Suppressor macrophage treated with lipopolysaccharide for 1 hour (primary cell): ENCODE measurements at places on chromosomes 1 and 21.

- peak; percentile 60 for DNase-seq
Measured at GRCh38 chr1:3695326-3696217, 43.3 kb downstream of the TP73 start.

GRCh38 chr1:232319518-232320210 lies 310.3 kb downstream of the SIPA1L2 start:
- no peak for DNase-seq

DNA sequence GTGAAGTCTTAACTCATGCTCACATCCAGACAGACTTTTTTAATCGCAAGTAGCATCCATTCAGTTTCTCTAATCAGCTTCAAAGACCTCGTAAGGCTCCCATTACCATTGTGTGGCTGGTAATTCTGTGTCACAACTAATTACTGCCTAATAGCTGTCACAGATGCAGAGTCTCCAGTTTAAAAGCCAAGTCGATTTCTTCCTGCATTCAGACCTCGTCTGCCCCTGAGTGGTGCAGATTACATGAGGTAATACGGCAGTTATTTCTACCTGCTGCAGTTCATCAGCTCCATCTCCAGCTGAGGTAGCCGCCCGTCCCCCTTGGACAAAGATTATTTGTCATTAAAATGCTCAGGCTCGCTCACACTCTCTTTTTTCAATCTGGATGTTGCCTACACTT lies 34.4 kb upstream of the OLIG2 start:
- no peak for DNase-seq

- DNase-seq: peak; percentile 53
Measured at GRCh38 chr1:17984583-17984982, 123.0 kb upstream of the IGSF21 start.

- DNase-seq: no peak
Measured at GRCh38 chr1:158999316-159000069, 10.2 kb upstream of the IFI16 start.

DNA sequence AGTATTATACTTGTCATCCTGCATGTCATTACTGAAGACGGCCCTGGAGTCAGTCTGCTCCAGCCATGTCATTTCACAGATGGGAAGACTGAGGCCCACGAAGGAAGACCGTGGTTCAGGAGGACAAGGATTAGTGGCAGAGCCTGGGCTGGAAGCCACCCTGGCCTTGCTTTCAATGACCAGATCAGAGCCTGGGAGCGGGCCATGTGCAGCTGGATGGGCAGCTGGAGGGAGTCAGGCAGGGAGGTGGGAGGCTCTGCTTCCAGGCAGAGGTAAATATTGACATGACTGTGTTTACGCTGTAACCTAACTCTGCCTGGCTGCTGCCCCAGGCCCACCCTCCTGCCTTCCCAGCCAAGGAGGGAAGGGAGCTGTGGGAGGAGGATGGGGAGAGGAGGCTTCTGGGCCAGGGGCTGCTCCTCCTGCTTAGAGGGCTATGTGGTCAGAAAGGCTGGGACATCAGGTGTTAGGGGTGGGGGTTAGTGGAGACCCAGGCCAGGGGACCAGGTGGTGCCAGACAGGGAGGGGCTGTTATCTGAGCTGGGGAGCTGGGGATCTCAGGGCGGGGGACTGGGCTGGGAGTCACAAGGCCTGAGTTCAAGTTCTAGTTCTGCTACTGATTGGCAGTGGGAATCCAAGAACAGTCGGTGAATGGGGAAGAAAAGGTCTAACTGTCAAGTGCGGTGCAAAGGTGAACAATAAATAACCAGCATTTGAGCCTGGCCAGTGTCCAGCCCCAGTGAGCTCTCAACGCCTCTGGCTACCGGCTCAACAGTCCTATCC lies 48.5 kb upstream of the ECE1 start:
- DNase-seq: no peak

- DNase-seq: no peak
Measured at GRCh38 chr1:52579415-52579814, 22.8 kb upstream of the GPX7 start.

DNA sequence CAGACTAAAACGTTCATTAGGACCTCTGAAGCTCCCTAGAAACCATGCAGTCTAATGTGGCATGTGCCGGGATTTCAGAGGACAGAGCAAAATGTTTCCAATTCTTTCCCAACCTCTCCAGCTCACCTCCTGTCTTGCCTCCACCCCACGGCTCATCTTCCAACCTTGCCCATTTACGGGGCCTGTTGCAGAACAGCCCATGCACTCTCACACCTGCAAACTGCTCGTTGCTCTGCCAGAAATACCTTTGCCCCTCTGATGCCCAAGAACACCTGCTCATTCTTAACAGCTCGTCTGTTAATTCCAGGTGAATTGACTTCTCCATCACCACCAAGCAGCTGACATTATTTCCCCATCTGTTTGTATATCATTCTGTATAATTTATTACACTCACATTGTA lies 53.9 kb upstream of the LBR start:
- no peak for DNase-seq

- peak; percentile 29 for DNase-seq
Measured at GRCh38 chr1:40980068-40980452, 564 bp downstream of the CTPS1 start.

DNA sequence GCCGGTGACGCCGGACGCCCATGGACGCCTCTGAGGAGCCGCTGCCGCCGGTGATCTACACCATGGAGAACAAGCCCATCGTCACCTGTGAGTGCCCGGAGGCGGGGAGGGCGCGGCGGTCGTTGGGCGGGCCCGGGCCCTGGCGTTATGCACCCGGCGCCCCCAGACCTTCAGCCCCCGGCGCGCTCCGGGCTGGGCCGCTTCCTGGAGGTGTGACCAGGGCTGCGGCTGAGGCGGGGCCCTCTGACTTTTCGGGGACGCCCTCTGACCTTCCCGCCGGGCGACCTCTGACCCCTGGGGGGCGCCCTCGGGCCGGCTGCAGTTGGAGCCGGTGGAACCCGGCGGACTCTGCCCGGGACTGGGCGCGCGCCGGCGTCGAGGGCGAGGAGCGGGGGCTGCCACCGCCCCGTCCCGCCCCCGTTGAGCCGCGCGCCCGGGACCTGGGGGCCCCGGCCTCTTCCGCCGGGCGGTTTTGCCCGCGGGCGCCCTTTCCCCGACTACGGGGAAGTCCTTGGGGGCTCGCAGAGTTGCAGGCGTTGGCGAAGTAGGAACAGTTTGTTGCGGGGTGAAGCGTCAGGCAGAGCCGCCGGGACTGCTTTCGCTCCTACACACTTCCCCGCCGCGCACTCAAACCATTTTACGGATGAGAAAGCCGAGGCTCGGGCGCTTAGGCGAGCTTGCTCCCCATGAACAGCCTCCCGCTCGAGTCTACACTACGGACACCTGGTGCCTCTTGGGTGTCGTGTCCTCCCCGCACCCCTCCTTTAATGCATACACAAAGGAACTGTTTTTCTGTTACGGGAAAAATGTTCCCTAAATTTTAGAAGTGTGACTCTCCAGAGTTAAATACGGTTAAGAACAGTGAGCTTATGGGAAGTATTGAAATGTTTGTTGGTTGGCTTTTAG lies 618 bp downstream of the TRAPPC10 start:
- DNase-seq: peak; percentile 92

GRCh38 chr21:37206496-37206895 lies 60.6 kb downstream of the VPS26C start:
- DNase-seq: peak; percentile 67

DNA sequence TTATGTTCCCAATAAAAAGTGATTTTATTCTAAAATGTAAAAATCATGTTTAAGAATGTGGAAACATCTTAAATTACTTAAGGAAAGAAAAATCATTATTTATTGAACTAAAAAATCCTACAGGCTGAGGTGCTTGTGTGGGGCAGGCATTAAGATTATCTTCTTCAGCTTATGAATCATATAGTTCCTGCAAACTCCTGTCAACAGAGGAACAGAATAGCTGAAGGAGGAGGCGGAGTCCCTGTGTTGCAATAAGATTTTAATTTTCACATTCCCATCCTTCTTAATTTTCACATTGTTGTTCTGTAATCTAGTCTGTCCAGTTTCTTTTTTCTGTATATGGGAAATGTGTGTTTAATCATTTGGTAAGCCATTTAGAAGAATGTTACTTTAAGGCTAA lies 20.6 kb upstream of the OLFML3 start:
- no peak for DNase-seq

DNA sequence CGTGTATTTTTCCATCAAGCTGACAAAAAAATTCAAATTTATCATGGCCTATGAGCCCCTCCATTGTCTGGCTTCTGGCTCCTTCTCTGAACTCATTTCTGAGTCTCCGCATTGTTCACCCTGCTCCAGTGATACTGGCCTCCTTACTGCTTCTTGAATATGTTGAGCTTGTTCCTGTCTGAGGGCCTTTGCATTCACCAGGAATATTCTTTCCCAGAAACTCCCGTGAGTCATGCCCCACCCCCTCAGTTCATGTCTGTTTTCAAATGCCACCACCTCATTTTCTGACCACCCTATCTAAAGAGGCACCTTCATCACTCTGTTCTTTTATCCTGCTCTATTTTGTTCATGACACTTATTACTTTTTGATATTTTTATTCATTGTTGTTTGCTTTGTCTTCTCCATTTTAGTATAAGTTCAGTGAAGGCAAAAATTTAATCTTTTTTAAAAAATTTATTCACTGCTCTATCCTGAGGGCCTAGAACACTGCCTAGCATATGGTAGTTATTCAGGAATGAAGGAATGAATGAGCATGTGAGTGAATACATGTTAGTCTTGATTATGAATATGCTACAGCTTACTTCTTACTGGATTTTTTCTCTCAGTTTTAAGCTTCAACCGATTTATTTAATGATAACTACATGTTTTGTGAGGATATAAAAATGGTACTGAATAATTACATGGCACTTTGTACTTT lies 140.4 kb upstream of the C1orf105 start:
- peak; percentile 17 for DNase-seq

DNA sequence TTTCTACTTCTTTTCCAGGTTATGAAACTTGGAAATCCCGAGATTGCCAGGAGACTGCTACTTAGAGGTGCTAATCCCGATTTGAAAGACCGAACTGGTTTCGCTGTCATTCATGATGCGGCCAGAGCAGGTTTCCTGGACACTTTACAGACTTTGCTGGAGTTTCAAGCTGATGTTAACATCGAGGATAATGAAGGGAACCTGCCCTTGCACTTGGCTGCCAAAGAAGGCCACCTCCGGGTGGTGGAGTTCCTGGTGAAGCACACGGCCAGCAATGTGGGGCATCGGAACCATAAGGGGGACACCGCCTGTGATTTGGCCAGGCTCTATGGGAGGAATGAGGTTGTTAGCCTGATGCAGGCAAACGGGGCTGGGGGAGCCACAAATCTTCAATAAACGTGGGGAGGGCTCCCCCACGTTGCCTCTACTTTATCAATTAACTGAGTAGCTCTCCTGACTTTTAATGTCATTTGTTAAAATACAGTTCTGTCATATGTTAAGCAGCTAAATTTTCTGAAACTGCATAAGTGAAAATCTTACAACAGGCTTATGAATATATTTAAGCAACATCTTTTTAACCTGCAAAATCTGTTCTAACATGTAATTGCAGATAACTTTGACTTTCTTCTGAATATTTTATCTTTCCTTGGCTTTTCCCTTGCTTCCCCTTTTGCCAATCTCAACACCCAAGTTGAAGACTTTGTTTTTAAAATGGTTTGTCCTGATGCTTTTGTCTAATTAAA lies 4.0 kb downstream of the CDKN2C start:
- DNase-seq: no peak

- no peak for DNase-seq
Measured at GRCh38 chr1:158730453-158730852, 9.9 kb upstream of the OR6K3 start.

DNA sequence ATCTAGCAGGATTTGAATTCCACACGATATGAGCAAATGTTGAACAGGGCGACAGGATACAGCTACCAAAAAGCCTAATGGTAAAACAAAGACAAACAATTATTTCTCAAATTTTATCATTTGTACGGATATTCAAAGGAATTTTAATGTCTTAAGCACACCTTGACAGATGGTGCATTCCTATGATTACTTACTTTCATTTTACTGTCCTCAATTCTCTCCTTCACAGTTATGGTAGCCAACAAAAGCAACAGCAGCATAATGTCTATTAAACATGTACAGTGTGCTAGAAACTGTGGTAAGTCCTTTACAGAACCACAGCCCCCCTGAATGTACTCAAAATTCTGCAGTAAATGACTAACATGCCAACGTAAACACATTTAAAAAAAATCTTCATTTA lies 365.8 kb downstream of the SMYD3 start:
- no peak for DNase-seq

DNA sequence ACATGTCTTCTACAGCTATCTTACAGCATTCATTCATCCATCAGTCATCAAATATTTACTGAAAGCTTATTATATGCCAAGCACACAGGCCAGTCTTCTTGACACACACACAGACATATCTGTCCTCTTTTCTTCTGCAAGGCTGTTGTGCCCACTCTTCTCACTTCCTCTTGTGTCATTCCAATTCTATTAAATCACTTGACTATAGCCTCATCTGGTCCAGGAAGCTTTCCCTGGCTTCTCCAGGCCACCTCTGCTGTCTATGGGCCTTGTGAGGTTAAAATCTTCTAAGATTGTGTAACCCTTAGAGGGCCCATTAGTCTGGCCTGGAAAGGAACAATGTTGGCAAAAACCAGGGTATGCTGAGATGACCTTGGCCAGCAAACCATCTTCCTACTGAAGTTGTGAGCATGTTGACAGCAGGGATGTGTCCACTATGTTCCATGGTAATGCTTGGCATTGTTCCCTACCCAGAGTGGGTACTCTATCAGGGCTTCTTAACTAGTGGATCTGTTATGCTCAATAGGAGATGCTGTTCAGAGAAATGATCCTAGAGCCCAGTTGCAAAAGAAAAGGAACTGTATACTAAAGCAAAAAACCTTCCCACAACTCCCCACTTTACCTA lies 5.3 kb downstream of the TRAF3IP3 start:
- DNase-seq: peak; percentile 79

DNA sequence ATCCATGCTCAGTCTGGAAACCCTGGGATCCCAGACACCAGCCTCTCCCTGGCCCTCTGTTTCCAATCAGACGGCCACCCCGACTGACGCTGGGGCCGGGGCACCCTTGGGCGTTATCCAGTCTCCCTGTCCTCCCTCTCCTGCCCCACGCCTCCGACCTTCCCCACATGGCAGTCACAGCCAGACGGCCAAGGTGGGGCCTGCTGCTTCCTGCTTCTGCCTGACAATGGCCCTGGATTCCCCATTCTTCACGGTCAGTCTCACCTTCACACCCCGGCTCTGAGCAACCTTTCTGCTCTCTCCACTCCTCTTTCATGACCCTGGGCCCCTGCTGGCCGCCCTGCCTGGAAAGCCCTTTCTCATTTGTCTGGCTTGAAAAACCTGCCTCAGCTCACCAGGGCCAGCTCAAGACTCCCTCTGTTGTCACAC lies 6.6 kb downstream of the GNG4 start:
- DNase-seq: no peak
